Nasal cavity respiratory epithelium epithelial cell of viscerocranial mucosa (primary cell): ENCODE measurements at places on chromosomes 7 and 10. TPM values are rescaled to one million over a fixed set of nuclear protein-coding genes. Genes with fewer than 3 reads are reported as not detected.

Gene ARHGEF35
- total RNA-seq = 24.6 and 27.1 TPM in 2 replicates

Gene LMBR1
- total RNA-seq = 87.6 and 92.3 TPM in 2 replicates

Gene ARID5B
- 10.3 and 29.0 TPM in 2 replicates for total RNA-seq

Gene CFAP58
- total RNA-seq = 0.34 and 0.36 TPM in 2 replicates

Gene NACAD
- 0.34 and 0.43 TPM in 2 replicates for total RNA-seq

Gene ADK
- 54.7 and 59.6 TPM in 2 replicates for total RNA-seq

Gene TMEM229A
- total RNA-seq = not detected in 2 replicates

Gene WDFY4
- total RNA-seq = under 0.01 TPM in 1 of 2 replicates, not detected in the other

Gene FRA10AC1
- total RNA-seq = 4.8 and 8.4 TPM in 2 replicates

Gene DOCK4
- total RNA-seq = 8.0 and 9.6 TPM in 2 replicates

Gene CNPY1
- total RNA-seq = not detected in 2 replicates

Gene SRI
- 66.3 and 131 TPM in 2 replicates for total RNA-seq

Gene AGAP9
- 2.4 and 2.8 TPM in 2 replicates for total RNA-seq

Gene AKR1C4
- total RNA-seq = not detected in 2 replicates

Gene NODAL
- 0.07 TPM in 1 of 2 replicates, not detected in the other for total RNA-seq

Gene IFIT1B
- not detected in 2 replicates for total RNA-seq

Gene ENTPD1
- 0.14 TPM in 1 of 2 replicates, not detected in the other for total RNA-seq

Gene SUN3
- total RNA-seq = 1.4 TPM in 1 of 2 replicates, not detected in the other

Gene SBDS
- total RNA-seq = 132 and 167 TPM in 2 replicates
